ENCODE measurements at places on chromosomes 11 and 22. TPM values are rescaled to one million over a fixed set of nuclear protein-coding genes. Genes with fewer than 3 reads are reported as not detected.

Gene SAA2
- polyA plus RNA-seq, result not detected

Gene HMOX1
- polyA plus RNA-seq, result not detected

Gene EED
- 36.0 TPM for polyA plus RNA-seq

Gene HTR3B
- polyA plus RNA-seq, result not detected

Gene TNNI2
- not detected for polyA plus RNA-seq

Gene SMTNL1
- not detected for polyA plus RNA-seq

Gene PNPLA5
- not detected for polyA plus RNA-seq

Gene MUC2
- polyA plus RNA-seq, result not detected

Gene DNHD1
- 0.52 TPM for polyA plus RNA-seq

Gene INSC
- 8.8 TPM for polyA plus RNA-seq

Gene SMC1B
- not detected for polyA plus RNA-seq

Gene OR5J2
- polyA plus RNA-seq, result not detected

Gene SERPIND1
- not detected for polyA plus RNA-seq

Gene TMPRSS6
- polyA plus RNA-seq, result not detected

Gene TMEM45B
- not detected for polyA plus RNA-seq

Gene ANKK1
- not detected for polyA plus RNA-seq

Gene BEST1
- not detected for polyA plus RNA-seq

Gene OLFML1
- 1.5 TPM for polyA plus RNA-seq

Gene C11orf24
- 1.7 TPM for polyA plus RNA-seq

Gene KDM4F
- not detected for polyA plus RNA-seq

Gene LDHAL6A
- not detected for polyA plus RNA-seq

Gene SCGB1D2
- polyA plus RNA-seq, result not detected

Gene AHNAK
- 0.73 TPM for polyA plus RNA-seq

Gene TEX54
- polyA plus RNA-seq, result not detected

Gene RBMXL2
- polyA plus RNA-seq, result not detected

Gene WEE1
- polyA plus RNA-seq, result not detected

Gene PYGM
- 0.69 TPM for polyA plus RNA-seq
